HS-5 (cell line): ENCODE measurements at places on chromosomes 4 and X.

DNA sequence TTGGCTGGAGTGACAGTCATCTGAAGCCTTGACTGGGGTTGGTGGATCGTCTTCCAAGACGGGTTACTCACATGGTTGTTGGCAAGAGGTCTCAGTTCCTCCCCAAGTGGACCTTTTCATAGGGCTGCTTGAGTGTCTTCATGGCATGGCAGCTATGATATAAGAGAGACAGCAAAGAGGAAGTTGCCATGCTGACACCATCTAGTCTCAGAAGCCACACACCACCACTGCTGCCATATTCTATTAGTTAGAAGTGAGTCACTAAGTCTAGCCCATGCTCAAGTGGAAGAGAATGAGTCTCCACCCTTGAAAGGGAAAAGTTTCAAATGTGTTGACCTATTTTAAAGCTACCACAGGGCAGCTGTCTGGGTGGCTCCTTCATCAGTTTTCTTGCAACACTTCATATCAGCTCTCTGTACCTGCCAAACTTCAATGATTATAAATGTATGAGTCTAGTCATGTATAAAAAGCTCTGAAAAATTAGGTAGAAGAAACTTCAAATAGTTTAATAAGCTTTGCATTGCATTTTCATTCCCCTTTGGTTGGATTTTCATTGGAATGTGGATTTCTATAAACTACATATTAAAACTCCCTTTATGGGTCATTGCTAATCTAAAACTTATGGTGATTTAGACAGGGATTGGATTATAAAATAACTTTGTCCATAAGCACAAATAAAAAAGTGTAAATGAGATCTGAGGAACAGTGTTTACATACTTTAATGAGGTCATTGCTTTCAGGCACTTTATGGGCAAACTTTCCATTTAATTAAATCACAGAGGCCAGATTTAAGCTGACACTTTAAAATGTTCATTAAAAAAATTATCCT is 68.0 kb upstream of the ATXN3L start:
- DNase-seq = no peak

- no peak for DNase-seq
These were observed 359.2 kb downstream of the CCSER1 start for GRCh38 chr4:90486346-90486745.

GRCh38 chrX:69469975-69470374 is 34.2 kb upstream of the NALF2 start:
- DNase-seq = no peak

DNA sequence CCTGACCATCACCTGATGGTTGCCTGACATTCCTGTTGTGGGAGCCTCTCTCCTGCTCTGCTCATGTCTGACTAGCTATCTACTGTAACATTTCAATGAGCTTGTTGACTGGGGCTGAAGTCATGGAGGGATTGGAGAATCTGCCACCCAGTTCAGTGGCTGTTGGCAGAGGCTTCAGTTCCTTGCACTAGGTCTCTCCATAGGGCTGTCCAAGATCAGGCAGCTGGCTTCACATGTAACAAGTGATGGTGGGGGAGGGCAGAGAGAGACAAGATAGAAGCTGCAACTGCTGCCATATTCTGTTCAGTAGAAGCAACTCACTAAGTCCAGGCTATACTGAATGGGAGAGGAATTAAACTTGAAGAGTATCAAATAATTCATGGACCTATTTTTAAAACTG is 14.1 kb upstream of the CCNI start:
- no peak for DNase-seq
